Activated CD8-positive, alpha-beta T cell treated with anti-CD3 and anti-CD28 coated beads, Interleukin-2, amount 10 ng/mL, durations not matched to agents 7 days and 5 days (primary cell): ENCODE measurements at places on chromosomes 1 and 21.

DNA sequence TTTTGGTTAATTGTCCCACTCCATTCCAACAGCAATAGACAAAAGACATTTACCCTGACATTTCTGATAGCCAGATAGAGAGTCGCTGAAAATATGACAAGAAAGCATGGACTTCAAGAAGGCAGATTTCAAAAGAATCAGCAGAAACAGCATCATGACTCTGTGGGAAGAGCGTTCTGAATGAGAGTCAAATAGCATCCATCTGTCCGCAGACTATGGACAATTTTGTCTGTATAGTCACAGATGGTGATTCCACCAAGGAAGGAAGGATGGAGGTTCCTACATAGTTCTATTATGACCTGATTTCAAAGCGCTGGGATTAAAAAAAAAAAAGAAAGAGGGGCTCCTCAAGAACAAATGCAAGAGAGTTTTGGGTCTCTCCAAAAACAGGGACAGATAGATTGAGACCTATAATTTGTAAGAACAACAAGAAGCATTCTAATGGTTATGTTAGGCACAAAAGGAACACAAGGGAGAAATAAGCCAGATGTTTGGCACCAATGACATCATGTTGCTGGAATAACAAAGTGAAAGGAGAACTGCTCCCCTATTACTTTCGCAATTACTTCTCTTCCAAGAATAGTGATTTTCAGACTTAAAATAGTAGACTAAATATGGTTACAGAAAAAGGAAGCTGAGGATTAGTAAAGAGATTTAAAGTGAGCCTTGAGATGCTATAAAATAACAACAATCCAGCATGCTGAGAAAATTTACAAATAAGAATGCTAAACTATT lies 28.5 kb downstream of the NIBAN1 start:
- no peak for DNase-seq
- peaks cover 9% of the 10 kb centered on the region for H3K36me3 ChIP-seq
- H3K27ac ChIP-seq, result no peak overlapping the region
- H3K27me3 ChIP-seq, result no peaks in the 10 kb centered on the region

GRCh38 chr1:168220470-168220871 lies 5.3 kb upstream of the SFT2D2 start:
- no peak overlapping the region for H3K27ac ChIP-seq
- DNase-seq, result no peak
- peaks cover 14% of the 10 kb centered on the region for H3K4me1 ChIP-seq
- H3K4me3 ChIP-seq, result no peak overlapping the region

- H3K27ac ChIP-seq, result no peak overlapping the region
- H3K36me3 ChIP-seq, result no peaks in the 10 kb centered on the region
- no peaks in the 10 kb centered on the region for H3K4me1 ChIP-seq
- peaks cover 3% of the 10 kb centered on the region for H3K27me3 ChIP-seq
- no peak overlapping the region for H3K4me3 ChIP-seq
Observed at GRCh38 chr21:30831194-30831765, 1.7 kb upstream of the KRTAP7-1 start.

DNA sequence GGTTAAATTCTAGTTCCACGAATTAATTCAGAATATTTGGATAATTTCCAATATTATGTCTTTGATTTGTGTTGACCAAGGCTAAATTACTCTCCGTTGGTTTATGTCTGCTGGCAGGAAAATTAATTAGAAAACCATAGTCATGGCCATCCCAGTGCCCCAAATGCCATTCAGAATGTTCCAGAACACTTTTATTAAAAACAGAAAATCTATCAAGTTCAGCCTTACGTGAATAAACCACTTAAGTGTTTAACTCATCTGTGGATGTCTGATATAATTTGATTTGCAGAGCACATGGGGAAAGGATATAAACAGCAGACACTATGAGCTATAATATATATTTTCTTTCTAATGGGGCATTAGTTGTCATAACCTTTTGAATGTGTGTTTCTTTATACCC lies 480.7 kb downstream of the MRPL39 start:
- no peak overlapping the region for H3K4me3 ChIP-seq
- H3K27me3 ChIP-seq, result no peaks in the 10 kb centered on the region
- DNase-seq, result no peak
- no peak overlapping the region for H3K27ac ChIP-seq
- no peaks in the 10 kb centered on the region for H3K4me1 ChIP-seq
- H3K36me3 ChIP-seq, result no peaks in the 10 kb centered on the region
